ENCODE measurements at places on chromosomes 5 and 9.

GRCh38 chr5:74326571-74327338, 313.8 kb downstream of the ENC1 start:
- DNase-seq, result peak; percentile 96

DNA sequence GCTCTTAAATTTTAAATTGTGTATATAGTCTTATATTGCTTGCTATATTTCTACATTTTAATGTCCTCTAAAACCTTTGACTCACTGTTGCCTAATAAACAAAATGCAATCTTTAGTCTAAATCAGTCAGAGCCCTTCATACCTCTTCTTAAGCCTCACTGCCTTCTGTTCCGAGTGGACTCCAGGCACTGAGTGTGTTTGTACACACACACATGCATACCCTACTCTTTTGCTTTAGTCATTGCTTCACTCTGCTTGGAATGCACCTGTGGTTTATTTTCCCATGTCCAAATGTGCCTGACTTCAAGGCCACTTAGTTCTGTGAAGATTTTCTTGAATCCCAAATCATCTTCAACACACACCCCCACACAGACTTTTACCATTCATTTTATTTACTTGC, 60.9 kb downstream of the SLC12A2 start:
- DNase-seq, result peak; percentile 74

DNA sequence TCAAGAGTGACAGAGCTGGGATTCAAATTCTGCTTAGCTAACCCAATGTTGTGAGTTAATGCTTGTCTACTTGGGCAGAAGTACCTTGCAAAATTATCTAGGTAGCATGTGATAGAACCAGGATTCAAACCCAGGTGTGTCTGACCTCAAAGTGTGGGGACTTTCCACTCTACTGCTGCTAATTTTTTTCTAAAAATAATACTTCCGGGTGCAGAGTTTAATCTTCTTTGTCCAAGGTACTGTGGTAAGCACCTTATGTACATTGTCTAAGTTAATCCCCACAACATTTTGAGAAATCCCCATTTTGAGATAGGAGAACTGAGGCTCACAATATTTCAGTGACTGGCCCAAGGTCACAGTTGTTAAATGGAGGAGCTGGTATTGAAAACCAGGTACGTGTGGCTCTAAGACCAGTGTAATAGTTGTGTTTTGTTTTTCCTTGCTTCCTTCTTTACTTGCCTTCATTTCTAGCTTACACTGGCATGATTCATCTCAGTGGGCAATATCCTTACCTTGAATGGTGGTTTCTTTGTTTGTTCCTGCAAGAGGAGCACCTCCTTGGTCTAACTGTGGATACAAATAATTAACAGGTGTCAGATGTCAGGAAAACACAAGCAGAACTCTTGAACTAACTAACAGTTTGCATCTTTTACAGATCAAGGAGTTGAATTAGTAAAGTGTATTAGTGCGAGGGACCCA, 7.5 kb downstream of the ALDOB start:
- peak; percentile 74 for DNase-seq

DNA sequence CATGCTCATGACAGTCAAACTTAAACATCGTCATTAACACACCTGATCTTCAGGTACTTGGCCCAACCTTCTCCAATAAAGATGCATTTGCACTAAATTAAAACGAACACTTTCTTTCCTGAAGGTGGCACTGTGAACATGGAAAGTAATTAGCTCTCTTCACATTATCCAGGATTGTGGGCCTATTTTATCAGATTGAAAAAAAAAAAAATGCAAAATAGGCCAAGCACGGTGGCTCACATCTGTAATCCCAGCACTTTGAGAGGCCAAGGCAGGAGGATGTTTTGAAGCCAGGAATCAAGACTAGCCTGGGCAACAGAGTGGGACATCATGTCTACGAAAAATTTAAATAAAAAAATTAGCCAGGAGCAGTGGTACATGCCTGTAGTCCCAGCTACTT, 14.4 kb upstream of the CDC20B start:
- peak; percentile 51 for DNase-seq

DNA sequence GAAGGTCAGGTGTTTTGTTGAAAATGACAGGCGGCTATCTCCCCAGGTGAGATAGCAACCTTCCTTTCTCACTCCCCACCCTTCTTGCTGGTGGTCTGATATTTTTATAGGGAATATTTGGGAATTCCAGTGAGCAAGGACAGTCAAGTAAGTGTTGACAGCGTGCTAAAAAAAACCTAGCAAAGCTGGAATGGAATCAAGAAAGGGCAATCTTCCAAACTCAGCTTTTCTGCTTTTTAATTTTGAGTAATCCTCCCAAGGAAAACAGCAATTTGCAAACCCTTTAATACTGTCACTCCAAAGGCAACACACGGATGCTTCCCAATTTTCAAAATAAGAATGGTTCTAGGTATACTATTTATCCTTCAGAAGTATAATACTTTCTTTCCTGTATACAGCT, 143.7 kb upstream of the PCA3 start:
- DNase-seq, result no peak

All from renal cortical epithelial cell (primary cell).